ENCODE measurements at places on chromosomes 2 and 18. TPM values are rescaled to one million over a fixed set of nuclear protein-coding genes. Genes with fewer than 3 reads are reported as not detected.

ST6GAL2 gene
- not detected for total RNA-seq

LAMA3 gene
- total RNA-seq = 2.4 TPM

DNA sequence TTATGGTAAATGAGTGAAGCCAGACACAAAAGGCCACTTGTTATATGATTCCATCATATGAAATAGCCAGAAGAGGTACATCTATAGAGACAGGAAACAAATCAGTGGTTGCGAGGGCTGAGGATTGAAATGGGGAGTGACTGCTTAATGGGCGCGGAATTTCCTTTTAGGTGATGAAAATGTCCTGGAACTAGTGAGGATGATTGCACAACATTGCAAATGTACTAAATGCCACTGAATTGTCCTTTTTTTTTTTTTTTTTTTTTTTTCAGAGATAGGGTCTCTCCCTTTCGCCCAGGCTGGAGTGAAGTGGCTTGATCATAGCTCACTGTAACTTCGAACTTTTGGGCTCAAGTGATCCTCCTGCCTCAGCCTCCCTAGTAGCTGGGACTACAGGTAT is 15.3 kb upstream of the GAREM2 start:
- no peak for DNase-seq

DNA sequence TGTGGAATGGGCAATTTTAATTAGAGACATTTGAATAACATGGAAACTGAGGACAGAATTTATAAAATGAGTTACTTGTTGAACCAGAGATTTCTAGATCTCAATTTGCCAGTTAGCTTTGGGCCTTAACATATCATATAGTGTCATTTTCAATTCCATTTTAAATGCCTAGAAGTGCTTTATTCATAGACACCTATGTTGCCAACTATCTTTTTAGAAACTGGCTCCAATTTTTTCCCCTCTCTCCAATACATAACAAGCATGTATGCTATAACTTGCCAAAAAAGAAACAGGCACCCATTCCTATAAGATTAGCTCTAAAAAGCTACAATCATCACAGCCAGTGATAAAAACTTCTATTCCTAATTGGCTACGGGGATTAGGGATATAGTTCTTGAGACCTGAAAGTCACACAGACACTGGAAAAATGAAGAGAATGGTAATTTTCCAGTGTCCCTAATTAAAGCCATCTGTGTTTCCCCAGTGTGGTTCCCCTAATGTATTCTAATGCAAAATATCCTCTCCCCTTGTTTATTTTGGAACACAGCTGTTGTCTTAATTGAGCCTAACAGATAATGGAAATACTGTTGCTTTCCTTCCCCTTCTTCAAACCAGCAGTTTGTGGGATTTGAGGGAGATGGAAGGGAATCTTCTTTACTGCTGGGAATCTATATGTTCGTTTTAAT is 205.5 kb upstream of the FSHR start:
- DNase-seq = no peak

PLB1 gene
- total RNA-seq = 1.5 TPM

DNA sequence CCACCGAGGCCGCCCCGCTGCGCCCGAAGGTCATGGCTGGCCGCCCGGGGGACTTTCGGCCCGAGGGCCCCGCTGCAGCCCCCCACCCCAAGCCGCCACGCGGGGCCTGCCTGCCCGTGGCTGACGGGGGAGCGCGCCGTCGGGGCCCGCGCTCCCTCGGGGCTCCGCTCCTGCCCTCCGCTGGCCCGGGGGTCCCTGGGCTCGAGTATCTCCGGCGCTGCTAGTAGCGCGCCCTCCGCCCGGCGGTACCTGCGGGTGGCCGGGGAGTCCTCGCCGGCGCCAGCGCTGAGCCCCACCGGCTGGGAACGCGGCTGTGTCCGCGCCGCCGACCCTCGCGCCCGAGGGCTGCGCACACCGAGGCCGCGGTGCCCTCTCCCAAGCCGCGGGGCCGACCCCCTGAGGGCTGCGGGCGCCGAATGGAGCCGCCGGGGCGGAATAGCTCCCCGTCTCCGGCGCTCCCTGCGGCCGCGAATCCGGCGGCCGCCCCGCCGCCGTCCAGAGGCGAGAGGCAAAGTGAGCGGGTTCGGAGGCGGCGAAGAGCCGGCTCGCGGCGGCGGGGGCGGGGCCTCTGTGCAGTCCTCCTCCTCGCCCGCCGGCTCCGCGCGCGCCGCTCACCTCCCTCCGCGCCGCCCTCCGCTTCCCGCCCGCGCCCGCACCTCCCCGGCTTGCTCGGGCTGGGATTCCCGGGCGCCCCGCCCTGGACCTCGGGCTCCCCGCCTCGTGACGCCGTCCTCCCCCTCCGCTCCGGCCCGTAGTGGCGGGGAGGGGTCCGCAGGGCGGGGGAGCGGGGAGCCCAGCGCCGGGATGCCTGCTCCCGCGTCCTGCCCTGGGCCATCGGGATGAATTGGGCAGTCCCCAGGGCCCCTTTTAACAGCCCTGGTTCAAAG is at the start of gene KCNG3:
Gene KCNG3, minus strand, starts transcription at position 515 of the 887 bp plus-strand sequence. Its CDS starts 481 bp downstream, at position 34.
- DNase-seq = peak; percentile 57

- DNase-seq = no peak
These were observed 63.9 kb downstream of the PARD6G start for GRCh38 chr18:80183273-80184050.

DNA sequence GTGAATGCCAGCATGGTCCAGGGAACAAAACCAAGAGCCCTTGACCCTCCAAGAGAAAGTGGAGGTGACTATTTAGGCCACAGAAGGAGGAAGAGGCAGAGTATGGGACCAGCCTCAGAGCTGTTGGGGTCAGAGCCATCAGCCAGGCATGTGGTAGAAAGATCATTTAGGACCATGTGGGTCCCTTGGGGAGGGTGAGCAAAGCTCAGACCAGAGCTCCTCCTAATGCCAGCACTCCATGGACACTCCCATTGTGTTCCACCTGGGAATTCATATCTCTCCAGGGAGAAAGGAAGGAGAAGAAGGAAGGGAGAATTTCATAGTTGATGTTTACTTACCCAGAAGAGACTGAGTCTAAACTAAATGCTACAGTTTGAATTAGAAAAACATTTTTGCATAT is 73.2 kb downstream of the CYBRD1 start:
- no peak for DNase-seq

DNA sequence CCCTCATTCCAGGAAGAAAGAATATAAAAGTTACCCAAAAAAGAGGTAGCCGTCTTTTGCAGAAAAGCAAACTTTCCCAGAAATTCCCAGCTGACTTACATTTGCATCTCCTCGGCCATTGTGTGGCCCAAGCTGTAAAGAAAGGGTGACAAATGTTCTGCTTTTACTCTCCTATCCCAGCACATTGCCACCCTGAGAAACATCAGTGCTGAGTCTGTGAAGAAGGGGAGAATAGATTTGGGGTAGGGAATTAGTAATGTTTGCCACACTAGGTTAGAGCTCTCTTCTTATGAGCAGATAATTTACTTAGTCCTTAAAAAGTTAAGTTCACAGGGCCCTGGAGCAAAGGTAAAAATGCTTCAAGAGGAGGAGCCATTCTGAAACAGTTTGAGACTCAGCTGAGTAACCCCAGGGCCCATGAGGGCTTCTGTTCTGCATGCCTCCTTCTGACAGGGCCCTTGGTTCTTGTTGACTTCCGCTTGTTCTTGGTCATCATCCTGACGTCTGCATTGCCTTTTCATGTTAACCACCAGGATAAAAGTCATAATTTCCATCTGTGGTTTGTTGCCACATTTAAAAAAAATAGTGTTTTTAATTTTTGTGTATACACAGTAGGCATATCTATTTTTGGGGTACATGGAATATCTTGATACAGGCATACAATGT is 550.7 kb downstream of the RNF144A start:
- DNase-seq = no peak

- no peak for DNase-seq
These were observed 736.2 kb upstream of the GCFC2 start for GRCh38 chr2:76446872-76447271.

Data from M059J (cell line).